ENCODE measurements at places on chromosomes 3 and 15.

DNA sequence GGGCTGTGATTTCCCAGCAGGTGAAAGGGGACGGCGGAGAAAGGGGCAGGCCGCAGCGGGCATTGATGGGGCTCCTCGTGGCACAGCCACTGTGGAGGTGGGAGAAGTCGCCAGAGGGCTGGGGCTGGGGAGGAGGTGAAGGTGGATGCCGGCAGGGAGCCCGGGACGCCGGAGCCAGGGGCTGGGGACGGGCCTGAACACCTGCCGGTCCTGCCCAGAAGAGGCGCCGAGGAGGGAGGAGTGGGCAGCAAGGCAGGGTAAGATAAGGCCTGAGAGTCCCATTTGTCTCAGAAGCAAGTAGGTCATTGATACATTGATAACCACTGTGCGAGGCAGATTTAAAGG, 571 bp upstream of the RARRES1 start:
- DNase-seq = no peak

GRCh38 chr15:75455982-75456531, 4.6 kb upstream of the SIN3A start:
- peak; percentile 55 for DNase-seq

DNA sequence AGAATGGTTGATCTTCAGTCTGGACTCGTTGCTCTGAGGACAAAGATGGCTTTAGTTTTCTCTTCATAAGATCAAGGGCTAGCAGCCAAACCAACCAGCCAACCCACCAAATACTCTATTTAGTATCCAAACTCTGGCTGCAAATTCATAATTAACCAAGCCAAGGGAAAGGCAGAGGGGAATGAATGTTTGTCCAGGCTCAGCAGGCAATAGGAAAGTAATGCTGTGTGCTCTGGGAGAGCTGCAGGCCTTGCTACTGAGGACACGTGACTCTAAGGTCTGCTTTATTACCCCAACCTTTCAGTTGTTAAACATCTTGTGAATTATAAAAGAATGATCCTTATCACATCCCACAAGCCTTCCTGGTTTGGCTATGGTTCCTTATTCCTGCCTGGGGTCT, 52.3 kb upstream of the GALNT15 start:
- DNase-seq = no peak

- no peak for DNase-seq
These were observed 263.2 kb downstream of the CNTN3 start for GRCh38 chr3:74351213-74351612.

DNA sequence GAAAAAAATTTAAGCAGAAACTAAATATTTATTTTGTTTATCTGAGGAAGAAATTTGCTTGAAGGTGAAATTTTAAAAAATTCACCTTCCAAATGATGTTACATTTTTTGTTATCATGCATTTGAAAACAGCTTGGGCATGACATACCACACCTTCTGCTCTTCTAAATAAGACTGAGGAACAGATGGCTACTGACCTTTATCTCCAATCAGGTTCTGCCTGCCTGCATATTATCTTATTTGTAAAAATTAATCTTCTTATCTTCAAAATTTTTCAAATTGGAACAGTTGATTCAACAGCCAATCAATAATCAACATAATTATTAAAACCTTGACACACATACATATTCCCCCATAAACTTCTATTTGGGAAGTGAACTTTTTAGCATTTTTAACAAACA, 641.8 kb upstream of the ZNF385D start:
- no peak for DNase-seq

GRCh38 chr15:41006479-41006878, 53.2 kb downstream of the CHAC1 start:
- DNase-seq = no peak

DNA sequence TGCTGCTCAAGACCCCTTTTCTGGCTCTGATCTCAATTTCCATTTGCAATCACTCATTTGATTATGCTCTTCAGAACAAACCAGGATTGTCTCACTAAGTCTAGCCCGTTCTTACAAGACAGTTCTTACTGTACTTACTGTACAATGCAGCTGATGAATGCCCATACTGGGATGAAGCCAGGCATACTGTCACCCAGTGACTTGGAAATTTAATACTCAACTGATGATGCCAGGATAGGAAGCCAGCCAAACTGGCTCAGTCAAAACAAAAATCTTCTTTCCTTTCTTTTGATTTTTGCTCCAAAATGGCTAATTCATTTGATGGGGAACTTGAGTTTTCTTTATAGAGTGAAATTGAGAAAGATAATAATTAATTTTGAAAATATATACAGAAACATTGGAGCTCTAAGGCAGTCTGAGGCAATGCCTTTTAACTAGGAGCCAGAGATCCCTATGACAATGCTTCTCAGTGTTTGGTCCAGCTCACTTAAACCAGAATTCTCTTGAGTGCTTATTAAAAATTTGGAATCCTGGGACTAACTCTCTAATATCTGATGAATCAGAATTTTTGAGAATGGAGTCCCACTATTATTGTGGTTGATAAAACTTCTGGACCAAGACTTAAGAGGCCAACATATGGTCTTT, 265.6 kb upstream of the THBS1 start:
- DNase-seq = no peak

GRCh38 chr15:89426500-89426899, 69.9 kb downstream of the RHCG start:
- no peak for DNase-seq

DNA sequence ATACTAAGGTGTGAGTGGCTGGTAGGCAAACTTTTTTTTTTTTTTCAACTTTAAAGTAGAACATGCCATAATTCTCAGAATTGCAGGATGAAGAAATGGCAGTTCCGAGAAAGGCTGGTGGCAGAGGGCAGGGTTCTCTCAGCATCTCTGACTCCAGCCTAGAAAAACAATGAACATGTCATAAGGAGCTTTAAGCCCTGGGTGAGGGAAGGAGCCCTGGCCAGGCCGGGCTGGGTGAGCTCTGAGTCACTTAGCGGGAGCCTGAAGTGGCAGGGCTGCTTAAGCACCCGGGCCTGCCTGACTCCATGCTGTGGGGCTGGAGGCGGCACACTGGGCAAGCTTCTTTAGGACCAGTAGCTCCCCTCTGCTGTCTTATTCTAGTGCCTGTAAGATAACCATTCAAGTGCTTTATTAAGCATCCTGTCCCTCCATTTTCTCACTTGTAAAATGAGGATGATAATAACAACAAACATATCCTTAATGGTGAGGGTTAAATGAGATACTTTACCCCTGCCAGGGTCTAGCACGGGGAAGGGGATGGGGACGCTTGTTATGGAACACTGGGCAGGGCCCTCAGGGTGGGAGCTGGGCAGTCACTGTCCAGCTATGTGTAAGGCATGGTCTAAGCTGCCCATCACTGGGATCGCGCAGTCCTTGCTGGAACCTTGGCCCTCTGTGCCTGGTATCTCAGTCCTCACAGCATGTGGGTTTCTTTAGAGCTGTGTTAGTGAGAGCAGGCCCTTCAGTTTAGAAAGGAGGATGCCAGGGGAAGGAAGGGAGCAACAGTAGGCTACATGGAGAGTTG, 18.4 kb downstream of the SMAD6 start:
- no peak for DNase-seq

GRCh38 chr3:16975083-16975482, 90.3 kb downstream of the PLCL2 start:
- no peak for DNase-seq

DNA sequence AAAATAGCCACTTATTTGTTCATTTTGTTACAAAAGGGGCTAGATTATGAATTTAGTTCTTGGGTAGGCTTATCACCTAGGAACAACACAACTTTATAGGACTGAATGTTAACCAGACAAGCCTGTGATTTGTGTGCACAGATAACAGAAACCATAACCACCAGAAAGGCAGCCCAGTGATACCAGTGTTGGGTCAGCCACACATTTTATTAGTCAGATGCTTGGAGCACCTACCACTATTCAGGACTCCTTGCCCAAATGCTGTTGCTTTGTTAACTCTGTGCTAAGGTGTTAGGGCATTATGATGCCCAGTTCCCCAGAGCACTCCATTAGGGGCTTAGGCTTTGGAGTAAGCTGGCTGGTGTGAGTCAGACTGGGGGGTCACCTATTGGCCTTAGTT, 22.5 kb downstream of the PLCL2 start:
- DNase-seq = no peak

GRCh38 chr3:186708983-186709679, 8.0 kb upstream of the KNG1 start:
- no peak for DNase-seq

DNA sequence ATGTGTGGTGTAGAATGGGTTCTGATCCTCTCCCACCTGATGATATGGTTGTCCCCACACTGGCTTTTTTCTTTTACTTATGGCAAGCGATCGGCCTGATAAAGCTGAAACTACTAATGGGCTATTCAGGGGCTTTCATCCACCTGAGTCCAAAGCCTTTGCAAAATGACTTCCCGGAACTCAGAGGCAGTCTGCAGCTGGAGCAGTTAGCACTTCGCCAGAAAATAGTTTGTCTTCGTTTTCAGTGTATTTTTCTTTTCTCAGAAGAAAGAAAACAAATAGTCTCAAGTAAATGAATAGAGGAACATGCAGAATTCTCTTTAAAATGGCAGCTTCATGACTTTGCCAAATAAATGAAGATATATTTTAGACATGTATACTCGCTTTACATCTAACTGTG, 306.0 kb upstream of the ADAMTS9 start:
- no peak for DNase-seq

GRCh38 chr3:89114841-89115223, 7.4 kb downstream of the EPHA3 start:
- DNase-seq = no peak

DNA sequence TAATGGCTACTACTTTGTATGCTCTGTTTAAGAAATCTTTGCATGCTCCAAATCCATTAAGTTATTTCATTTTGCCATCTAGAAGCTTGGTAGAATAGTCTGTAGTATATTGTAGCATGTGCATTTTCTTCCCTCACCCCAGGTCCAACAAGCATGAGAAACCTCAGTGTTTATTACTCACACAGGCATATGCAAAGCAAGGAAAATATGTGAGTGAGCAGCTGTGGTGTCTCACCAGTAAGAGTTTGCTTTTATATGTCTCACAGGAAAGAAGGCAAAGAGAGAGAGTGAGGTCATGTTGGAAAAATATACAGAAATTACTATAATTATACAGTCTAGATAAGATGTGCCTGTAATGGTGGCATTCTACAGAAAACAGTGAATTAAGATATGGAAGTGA, 312.5 kb downstream of the C3orf38 start:
- no peak for DNase-seq

DNA sequence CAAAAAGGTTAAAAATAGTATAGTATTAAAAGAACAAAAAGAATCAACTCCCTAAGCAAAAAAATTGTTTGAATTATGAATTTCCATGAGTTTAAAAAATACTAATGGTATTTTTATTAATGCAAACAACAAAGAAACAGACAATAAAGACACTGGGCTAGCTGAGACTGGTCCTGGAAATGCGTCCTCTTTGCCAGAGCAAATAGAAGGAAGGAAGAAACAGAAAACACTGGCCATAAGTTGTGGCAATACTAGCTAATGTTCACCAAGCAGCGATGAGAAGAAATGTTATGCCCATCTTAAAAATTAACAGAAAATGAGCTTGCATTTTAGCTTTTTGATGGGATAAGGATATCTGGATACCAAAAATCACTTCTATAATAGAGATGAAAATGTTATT, 88.6 kb downstream of the TBL1XR1 start:
- no peak for DNase-seq

DNA sequence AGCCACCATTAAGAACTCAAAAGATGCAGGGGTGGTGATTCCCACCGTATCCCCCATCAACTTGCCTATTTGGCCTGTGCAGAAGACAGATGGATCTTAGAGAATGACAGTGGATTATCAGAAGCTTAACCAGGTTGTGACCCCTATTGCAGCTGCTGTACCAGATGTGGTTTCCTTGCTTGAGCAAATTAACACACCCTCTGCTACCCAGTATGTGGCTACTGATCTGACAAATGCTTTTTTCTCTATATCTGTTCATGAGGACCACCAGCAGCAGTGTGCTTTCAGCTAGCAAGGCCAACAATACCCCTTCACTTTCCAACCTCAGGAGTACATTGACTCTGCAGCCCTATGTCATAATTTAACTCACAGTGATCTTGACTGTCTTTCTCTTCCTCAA, 8.6 kb upstream of the MCF2L2 start:
- no peak for DNase-seq

GRCh38 chr15:73660455-73660854, 23.7 kb upstream of the CD276 start:
- no peak for DNase-seq

DNA sequence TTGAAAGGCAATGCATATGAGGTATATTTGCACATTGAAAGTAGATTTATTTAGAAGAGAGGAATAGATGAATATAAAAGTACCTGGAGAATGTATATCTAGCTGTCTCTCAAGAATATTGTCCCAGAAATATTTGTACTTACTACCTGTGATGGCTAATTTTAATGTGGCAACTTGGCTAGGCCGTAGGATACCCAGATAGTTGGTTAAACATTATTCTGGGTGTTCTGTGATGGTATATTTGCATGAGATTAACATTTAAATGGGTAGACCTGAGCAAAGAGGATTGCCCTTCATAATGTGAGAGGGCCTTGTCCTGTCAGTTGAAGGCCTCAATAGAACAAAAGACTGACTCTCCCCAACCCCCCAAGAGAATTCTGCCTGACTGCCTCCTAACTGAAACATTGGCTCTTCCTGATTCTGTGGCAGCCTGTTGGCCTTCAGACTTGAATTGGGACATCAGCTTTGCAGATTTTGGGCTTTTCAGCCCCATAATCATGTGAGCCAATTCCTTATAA, 69.4 kb upstream of the FILIP1L start:
- no peak for DNase-seq

GRCh38 chr3:13579063-13579462, 30.1 kb downstream of the FBLN2 start:
- DNase-seq = no peak

- DNase-seq = no peak
These were observed 746.3 kb downstream of the ROBO2 start for GRCh38 chr3:77786216-77786615.

DNA sequence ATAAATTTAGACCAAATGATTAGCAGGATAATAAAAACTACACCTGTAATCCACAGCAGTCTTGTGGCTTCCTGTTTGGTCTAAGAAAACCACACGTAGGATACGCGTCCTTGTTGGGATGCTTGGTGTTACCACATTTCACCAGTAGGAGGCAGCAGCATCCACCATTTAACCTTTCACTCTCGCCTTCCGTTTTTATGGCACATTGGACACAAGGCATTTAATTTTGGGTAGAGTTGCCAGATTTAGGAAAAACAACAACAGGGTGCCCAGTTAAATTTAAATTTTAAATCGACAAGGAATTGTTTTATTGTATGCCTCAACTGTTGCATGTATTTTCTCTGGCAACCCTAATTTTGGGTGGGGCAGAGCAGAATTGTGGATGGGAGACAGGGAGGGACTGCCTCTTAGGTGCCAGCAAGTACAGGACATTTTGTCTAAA, 6.3 kb downstream of the LRRC31 start:
- peak; percentile 58 for DNase-seq

GRCh38 chr3:140091143-140091542, 156.2 kb downstream of the CLSTN2 start:
- no peak for DNase-seq

GRCh38 chr15:68010361-68011153, 43.6 kb upstream of the PIAS1 start:
- no peak for DNase-seq

GRCh38 chr3:11514191-11514821, 129.4 kb downstream of the VGLL4 start:
- no peak for DNase-seq

GRCh38 chr15:86905625-86906256, 826.1 kb downstream of the AGBL1 start:
- no peak for DNase-seq

GRCh38 chr3:190260301-190260700, 61.9 kb downstream of the CLDN1 start:
- no peak for DNase-seq

Data from GM20000 (cell line).